NCI-H446 (cell line): ENCODE measurements at places on chromosomes 1 and 21.

GRCh38 chr21:24294171-24294570 is 1313.1 kb downstream of the MRPL39 start:
- DNase-seq, result no peak

- DNase-seq, result no peak
These were observed 5.4 kb upstream of the EXO1 start for GRCh38 chr1:241842565-241842964.

GRCh38 chr1:55211863-55212262 is 3.3 kb downstream of the USP24 start:
- no peak for DNase-seq

DNA sequence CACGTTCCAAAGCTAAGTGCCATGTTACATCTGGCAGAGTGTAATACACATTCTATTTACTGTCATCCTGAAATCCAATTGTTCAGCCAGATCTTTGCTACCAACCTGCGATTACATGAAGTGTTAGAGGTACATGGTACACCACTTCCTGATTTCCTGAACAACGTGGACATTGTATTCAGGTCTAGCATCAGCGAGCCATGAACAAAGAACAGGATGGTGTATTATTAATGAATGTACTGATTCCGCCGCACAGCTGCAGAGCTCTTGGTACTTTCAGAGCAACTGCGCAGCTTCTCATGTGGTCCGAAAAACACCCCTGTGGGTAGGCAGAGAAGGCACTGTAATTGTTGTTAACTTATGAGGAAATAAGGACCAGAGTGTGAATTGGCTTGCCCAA is 511.4 kb downstream of the AJAP1 start:
- no peak for DNase-seq

- DNase-seq, result no peak
These were observed at the start of gene CD52 for GRCh38 chr1:26317612-26318337. CD52 (plus strand) TSS chr1:26317958; CDS start chr1:26318018, 60 bp downstream.
